Iris pigment epithelial cell (primary cell): ENCODE measurements at places on chromosomes 3 and 15.
A peak's percentile ranks its signal among the peaks of the same experiment; 100 is the strongest.

DNA sequence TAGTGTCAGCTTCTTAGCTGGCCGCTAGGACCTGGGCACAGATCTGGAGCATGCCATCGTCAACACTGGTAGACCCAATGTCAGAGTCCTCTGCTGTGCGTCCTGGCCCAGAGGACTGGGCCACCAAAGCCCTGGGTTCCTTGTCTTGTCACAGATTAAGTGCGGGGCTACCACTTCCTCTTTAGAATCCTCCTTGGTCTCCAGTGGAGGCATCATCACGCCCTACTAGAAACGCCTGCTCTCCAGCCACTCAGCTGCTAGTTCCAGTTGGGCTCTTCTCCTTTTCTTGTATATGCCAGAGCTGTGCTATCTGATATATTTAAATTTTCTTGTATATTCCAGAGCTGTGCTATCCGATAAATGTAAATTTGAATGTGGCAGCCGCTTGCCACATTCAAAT is 11.2 kb downstream of the PPCDC start:
- no peak for DNase-seq

- DNase-seq, result no peak
These were observed 35.9 kb downstream of the ARPP21 start for GRCh38 chr3:35675206-35675605.

GRCh38 chr3:156818273-156818651 is 7.9 kb upstream of the LEKR1 start:
- DNase-seq, result no peak

DNA sequence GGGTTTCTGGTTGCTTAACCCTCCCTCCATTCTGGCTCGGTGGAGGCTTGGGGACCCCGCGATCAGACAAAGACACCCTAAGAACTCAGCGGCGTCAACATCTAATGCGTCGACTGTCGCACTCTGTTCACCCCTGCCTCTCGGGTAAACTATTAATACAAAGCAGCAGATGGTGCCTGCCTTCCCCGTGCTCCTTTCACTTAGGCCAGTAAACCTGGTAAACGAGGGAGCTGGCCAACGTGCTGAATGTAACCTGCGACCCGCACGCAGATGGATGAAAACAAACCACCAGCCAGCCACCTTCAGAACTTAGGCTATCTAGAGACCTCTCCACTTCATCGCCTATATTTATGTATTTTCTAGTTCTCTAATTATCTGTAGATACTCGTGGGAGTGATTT is 848 bp upstream of the CADPS start:
- DNase-seq, result peak; percentile 44

DNA sequence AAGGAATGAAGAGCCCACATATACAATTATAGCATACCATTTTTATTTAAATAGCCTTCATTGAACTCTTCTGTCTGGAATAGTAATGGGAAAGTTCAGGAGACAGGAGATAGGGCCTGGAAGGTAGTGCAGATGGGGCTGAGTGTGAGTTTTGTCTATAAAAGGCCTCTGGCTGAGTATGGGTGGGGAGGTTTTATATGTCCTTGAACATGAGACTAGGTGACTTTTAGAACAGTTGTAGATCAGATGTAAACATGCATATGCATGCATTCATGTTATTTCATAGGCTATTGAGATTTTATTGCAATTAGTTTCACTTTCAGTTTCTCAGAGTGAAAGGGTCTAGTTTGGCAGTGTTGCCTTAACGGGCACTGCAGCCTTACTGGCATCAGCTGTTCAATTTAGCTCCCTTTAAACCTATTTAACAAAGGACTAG is 27.1 kb downstream of the CGGBP1 start:
- DNase-seq, result peak; percentile 39

DNA sequence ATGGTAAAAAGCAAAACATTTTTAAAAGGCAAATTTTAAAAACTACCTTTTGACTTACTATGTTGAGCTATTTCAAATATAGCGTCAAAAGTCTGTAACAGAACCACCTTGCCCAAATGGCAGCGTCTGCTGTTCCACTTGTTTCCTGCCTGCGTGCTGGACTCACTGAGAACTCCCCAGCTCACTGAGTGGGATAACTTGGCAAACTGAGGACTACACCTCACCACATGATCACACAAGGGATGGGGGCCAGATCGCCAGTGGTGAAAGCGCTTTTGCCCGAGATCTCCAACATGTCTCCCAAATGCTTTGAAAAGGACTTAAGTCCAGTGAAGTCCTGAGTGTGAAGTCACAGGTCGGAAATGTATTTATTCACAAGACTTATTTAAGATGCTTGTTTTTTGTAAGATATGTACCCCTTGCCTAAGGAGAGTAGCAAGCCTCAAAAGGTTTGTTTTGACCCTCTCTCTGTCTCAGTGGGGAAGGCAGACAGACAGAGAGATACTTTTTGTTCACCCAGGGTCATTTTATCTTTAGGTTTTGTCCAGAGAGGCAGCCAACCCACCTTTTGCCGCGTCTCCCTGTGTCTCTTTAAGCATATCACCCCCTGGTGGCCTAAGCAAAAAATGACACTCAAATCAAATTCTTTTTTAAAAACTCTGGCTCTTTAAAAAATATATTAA is 192.6 kb downstream of the PDZRN3 start:
- peak; percentile 50 for DNase-seq

- peak; percentile 92 for DNase-seq
These were observed 204.9 kb downstream of the TIGIT start for GRCh38 chr3:114498539-114499370.

GRCh38 chr3:123872621-123873020 is 11.5 kb downstream of the MYLK start:
- DNase-seq, result no peak

- no peak for DNase-seq
These were observed 129.8 kb downstream of the FGF12 start for GRCh38 chr3:192597506-192597905.
